ENCODE measurements at places on chromosomes 16 and 17.

DNA sequence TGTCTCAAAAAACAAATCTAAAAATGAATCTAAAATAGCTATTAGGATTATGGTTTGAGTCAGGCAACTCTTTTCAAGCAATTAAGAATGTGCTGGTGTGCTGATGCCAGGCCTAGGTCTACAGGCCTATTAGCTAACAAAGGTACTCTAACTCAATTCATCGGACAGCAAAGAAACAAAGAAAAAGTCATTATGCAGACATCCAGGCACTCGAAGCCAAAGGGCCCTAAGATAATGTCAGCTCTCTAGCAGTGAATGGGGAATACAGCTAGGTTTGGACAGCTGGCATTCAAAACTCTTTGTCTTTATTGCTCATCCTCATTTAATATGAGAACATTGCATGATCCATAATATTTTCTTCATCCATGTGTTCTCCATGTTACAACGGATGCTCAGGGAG lies 108.5 kb downstream of the TMEM114 start:
- DNase-seq: no peak

DNA sequence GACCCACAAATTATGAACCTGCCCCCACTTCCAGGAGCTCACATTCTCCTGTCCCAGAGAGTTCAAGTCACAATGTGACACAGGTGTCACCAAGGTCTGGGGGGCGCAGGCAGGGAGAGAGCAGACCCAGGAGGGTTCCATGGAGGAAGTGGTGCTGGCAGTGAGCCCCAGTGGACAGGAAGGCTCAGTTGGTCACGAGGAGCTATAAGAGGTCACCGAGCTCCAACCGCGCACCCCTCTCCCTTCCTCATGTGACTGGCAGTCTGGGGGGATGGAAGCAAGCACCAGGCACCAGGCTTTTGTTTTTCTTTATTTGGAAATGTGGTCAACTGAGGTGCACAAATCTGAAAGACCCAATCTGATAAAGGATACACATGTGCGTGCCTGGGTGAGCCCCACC lies 2.5 kb downstream of the ITGAD start:
- DNase-seq: no peak

DNA sequence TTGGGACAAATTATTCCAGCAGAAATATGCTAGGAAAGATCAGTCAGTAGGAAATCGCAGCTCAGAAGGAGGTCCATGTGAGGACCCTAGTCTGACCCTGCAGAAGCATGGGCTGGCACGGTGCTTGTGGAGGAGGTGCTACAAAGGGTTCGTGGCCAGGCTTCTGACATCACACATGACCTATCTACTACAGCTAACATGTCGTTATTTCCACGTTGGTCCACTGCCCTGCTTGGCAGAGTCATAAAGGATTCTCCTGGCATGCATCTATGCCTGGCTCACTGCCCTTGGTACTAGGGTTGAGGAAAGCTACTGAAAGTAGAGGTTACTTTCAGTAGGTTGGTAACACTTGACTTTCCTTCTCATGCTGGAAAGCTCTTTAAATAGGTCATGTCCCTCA lies 118.1 kb upstream of the SHISA6 start:
- DNase-seq: no peak

GRCh38 chr17:71117466-71117865 lies 948.1 kb downstream of the KCNJ2 start:
- no peak for DNase-seq

GRCh38 chr16:57611181-57611580 lies 17.2 kb upstream of the ADGRG1 start:
- DNase-seq: no peak

- DNase-seq: no peak
Observed at GRCh38 chr17:33652731-33653398, 359.8 kb upstream of the ASIC2 start.

- DNase-seq: no peak
Observed at GRCh38 chr16:24853830-24854229, 8.1 kb downstream of the SLC5A11 start.

DNA sequence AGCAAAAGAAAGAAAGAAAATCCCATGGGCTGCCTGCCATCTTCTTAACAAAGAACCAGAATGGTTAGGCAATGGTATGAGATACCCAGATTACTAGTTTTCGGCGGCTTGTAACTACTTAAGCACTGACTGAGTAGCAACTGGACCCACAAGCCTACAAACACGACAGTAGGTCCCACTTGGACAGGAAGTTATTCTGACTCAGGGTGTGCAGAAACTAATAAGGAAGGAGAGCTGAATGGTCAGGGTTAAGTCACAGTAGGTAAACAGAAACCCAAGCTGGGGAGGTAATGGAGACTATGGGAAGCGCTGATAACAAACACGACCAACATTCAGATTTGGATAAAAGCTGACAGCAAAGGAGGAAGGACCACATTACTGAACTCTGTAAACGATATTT lies 10.4 kb upstream of the HLF start:
- no peak for DNase-seq

Measured in stimulated activated CD4-positive, alpha-beta T cell treated with anti-CD3 and anti-CD28 coated beads, Interleukin-4, amount 100 ng/mL, for 24 hours (primary cell).